NB4 (cell line): ENCODE measurements at places on chromosomes 4 and X.

DNA sequence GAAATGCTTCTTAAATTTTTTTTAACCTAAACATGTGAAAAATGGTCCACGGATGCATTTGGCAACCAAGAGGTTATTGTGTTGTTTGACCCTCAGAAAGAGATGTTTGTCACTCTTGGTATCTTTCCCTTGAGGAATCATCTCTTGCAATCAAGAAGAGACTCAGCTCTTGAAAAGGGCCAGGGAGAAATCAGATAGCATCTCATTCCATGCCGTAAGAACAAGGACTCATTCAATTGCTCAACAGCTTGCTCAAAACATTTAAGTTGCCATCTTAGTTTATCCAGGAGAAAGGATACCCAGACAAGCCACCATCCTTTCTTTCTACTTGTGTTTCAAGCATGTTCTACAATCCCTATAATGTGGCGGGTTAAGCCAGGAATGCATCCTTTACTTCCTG, 209.5 kb upstream of the LNX1 start:
- DNase-seq: no peak

DNA sequence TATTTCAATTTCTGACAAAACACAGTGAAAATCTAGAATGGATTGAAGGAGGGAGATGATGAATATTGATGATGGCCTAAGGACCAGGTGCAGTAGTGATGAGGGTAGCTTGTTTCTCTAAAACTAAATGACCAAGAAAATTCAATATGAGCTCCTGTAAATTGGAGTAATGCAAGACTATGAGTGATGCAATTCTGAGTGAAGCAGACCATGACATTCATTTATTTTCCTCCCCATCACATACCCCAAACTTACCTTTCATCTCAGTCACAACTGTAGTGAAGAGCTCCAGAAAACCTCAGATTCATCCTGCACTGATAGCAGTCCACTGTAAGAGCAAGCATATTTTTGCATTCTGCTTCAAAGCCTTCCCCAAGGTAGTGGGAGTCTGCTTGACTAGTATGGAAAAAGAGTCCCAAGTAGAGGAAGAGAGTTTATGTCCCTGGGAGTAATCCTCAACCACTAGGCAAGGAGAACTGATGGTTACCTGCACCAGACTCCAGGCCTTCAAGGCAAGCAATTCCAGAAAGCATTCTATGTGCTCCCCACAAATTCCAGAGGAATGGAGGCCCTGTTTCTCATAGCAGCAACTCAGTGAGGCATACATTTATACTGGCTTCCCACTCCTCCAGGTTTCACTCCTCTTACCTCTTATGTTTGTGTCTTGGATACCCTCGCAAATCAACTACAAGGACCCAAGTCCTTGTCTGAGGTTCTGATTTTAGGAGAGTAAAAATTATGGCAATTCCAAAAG, 47.2 kb downstream of the CXCL1 start:
- DNase-seq: no peak

- no peak for DNase-seq
These were observed 21.9 kb upstream of the ETDC start for GRCh38 chrX:135287266-135287823.

DNA sequence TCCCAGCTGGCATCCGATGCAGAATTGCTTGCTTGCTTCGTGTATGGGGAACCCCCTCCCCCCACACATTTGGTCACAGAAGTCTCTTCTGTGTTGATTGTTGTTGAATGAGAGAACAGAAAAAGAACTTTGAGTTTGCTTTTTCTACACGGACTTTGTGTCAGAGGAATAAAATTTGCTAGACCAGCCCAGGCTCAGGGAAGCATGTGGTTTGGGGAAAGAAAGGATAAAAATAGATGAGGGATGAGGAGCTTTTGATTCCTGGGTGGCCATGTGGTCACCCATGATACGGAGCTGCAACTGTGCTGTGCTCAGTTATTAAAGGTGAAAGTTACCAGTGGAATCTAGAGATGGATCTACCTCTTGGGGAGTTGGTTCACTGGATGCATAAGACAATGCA, 34.2 kb upstream of the ESX1 start:
- DNase-seq: no peak

DNA sequence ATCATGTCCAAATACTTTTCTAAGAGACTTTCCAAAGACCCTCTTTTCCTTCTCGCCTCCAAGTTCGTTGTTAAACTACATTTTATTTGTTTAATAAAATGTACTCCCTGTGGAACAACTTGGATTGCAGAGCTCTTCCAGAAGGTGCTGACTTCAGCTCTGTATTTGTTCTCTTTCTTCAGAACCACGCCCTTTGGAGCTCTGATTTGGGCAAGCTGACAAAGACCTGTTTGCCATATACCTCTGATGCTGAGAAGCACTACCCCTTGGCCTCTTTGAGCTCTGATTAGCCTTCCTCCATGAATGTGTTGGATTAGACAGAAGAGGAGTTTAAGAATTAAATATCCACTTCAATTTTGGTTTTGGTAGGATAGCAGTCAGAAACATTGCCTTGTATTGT, 815.1 kb upstream of the POU3F4 start:
- DNase-seq: no peak

- DNase-seq: no peak
These were observed 31.8 kb downstream of the CPLX1 start for GRCh38 chr4:793941-794621.

DNA sequence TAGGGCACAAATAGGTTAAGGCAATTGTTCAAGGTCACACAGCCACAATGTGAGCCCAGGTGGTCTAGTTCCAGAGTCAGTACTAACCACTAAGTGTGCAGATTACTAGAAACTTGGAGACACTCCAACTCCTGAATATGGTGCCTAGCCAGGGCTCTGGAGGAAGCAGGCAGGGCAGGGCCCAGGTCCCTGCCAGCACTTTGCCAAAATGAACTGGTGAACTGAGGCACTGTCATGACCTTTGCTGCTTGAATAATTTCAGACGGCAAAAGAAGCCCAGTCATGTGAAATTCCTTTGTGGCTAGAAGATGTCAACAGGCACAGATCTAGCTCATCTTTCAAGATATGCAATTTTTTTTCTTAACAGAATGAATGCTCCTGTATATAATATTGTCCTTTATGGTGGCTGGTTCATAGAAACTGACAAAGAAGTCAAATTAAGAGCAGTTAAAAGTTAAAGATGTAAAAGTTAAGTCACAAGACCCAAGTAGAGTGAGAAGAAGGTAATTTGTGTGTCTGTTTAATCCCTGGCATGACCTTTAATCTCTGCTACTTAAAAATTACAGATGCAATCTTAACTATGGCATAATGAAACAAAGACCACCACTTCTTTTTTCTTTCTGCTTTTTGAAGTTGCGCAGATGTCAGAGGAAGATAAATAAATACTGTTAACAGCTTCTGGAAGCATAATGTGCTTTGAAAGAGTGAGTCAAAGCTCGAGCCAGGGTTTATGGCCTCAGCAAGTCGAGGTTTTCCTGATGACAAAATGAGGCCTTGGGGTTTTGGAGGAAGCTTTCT, 54.1 kb downstream of the SHROOM3 start:
- DNase-seq: no peak

DNA sequence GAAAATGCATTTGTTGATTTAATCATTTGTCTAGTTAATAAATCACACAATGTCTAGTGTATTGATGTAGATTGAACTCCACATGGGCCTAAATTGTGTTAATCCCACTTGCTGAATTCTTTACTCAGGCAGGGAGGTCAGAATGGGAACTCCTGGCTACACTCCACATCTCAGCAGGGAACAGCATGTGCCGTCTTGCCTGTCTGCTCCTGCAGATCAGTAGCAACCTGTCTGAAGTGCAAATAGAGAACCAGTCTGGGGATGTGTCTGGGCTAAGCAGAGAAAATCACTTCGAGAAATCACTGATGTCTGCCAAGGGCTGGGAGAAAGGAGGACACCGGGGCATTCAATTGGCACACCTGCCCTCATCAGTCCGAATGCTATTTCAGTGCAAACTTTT, 16.5 kb upstream of the MXRA5 start:
- no peak for DNase-seq
